ENCODE measurements at places on chromosomes 16 and 17. TPM values are rescaled to one million over a fixed set of nuclear protein-coding genes. Genes with fewer than 3 reads are reported as not detected.

NPIPB13 gene
- 0.26 TPM for total RNA-seq

GINS3 gene
- 1.4 TPM for total RNA-seq

EPX gene
- not detected for total RNA-seq

WWP2 gene
- total RNA-seq, result 15.2 TPM

SPATA2L gene
- total RNA-seq, result 19.4 TPM
